Neural crest cell (in vitro differentiated cells): ENCODE measurements at places on chromosomes 3 and 15. TPM values are rescaled to one million over a fixed set of nuclear protein-coding genes. Genes with fewer than 3 reads are reported as not detected.

DNA sequence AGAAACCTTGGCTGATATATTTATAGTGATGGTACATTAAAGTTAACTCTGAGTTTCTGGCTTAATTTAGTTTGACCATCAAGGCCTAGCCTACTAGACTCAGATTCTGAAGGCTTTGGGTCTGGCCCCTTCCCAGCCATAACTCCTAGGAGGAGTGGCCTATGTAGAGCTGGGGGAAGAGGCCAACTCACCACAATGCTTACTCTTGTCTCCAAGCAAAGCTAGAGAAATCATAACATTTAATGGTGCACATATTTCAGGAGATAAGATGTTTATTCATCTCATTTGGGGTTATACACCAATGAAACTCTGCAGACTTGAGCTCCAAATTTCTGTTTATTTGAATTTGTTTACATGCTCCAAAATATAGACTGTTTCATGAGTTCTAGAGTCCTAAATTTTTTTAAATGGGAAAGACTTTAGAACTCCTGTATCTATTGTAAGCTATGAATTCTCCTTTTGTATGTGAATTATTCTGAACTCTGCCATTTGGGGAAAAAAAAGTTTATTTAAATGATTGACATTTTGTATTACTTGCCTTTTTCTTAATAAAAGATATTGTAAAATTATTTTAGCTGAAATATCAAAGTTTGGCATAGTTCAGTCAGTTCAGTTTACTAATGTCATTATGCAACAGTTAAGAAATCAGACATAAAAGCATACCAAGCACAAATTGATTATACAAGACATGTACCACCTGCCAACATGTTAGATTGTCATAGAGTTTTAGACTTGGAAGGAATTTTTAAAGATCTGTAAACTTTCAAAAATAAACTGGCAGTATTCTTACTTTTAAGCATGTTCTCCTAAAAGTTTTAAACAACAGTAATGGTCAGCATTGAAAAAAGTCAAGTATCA, 143.4 kb upstream of the NR2E3 start:
- H3K36me3 ChIP-seq: no peaks in the 10 kb centered on the region
- H3K4me3 ChIP-seq: no peak overlapping the region
- peaks cover 7% of the 10 kb centered on the region for H3K4me1 ChIP-seq
- peaks cover 11% of the 10 kb centered on the region for H3K27me3 ChIP-seq
- no peak overlapping the region for H3K27ac ChIP-seq

DNA sequence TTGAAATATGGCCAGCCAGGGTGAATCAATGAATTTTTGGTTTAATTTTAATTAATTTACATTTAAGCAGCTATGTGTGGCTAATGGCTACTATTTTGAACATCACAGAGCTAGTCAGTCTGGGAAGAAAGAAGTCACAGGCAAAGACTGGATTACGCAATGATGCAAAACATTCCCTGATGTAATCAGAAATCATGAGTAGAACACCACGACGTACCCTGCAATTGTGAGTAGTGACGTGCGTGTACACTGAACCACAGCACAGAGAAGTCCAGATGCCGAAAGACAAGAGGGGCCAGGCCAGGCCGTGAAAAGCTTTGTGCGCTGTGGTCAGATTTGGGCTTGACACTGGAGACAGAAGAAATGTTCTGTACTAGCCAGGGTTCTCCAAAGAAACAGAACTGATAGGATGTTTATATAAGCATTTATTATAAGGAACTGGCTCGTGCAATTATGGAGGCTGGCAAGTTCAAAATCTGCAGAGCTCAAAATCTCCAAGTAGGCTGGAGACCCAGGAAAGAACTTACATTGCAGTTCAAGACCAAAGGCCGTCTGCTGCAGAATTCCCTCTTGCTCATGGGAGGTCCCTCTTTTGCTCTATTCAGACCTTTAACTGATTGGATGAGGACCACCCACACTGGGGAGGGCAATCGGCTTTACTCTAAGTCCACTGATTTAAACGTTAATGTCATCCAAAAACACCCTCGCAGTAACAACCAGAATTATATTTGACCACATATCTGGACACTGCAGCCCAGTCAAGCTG, 44.6 kb downstream of the SH3BP5 start:
- no peak overlapping the region for H3K27ac ChIP-seq
- H3K27me3 ChIP-seq: no peaks in the 10 kb centered on the region
- H3K4me3 ChIP-seq: no peak overlapping the region
- H3K4me1 ChIP-seq: no peaks in the 10 kb centered on the region
- no peaks in the 10 kb centered on the region for H3K36me3 ChIP-seq
- DNase-seq: no peak

GRCh38 chr15:73926219-73927002, at the start of gene LOXL1:
LOXL1 (plus strand) TSS chr15:73926462; CDS start chr15:73926784, 322 bp downstream.
- peak within 1 kb of the TSS; percentile 67 for H3K4me3 ChIP-seq
- H3K27me3 ChIP-seq: peaks cover 23% of the 10 kb centered on the region
- no peak within 1 kb of the TSS for H3K27ac ChIP-seq
- H3K36me3 ChIP-seq: no peaks in the 10 kb centered on the region

DNA sequence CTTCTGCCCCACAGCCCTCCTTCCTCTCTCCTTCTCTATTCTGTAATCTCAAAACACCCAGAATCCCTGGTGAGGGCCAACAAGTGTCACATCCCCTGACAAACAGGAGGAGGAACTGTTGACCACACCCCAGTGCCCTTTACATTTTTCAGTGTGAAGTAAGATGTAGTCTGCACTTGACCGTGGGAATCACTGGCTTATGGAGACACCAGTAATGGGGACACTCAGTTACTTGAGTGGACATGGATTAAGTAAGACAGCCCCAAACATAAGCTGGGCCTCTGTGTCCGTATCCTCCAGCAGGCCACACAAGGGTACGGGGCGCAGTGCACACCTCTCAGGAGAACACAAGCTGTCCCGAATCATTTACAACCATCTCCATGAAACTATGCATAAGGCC, 28.4 kb upstream of the LIMD1 start:
- no peak overlapping the region for H3K27ac ChIP-seq
- DNase-seq: no peak
- no peaks in the 10 kb centered on the region for H3K27me3 ChIP-seq
- peaks cover 14% of the 10 kb centered on the region for H3K36me3 ChIP-seq

DNA sequence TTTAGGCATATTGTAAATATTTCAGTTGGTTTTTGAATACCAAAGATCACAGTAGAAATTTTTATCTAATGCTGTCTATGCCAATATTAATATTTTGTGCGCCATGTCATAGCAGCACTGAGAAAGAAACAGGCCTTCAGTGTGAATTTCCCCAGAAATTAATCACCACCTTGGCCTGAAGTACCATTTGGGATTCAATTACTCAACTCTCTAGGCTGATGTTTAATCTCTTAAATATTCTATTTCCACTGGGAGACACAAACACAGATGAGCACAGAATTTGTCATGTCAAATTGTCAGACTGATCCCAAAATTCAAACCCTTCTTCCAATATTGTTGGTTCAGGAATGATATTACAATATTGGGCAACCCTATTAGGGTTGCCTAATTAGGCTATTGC, 509.3 kb downstream of the ROBO1 start:
- DNase-seq: no peak
- H3K27me3 ChIP-seq: no peaks in the 10 kb centered on the region
- H3K36me3 ChIP-seq: no peaks in the 10 kb centered on the region
- H3K4me1 ChIP-seq: no peaks in the 10 kb centered on the region

DNA sequence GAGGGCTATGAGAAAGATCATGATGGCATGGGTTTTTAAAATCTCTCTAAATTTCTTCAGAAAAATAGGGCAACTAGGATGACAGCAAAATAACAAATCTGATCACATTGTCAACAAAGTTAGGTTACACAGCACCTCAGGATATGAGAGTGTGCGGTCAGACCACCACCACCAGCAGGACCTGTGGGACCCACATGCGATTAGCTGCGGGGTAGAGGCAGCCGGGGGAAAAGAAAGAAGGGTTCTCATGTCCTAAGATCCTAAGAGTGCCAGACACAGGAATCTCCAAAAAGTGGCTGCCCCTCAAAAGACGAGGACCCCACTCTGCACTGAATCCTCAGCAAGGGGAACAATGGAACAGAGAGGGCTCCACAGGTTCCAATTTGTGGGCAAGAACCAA, 15.6 kb downstream of the CHRNA3 start:
- no peaks in the 10 kb centered on the region for H3K4me1 ChIP-seq
- H3K4me3 ChIP-seq: no peak overlapping the region
- H3K27ac ChIP-seq: no peak overlapping the region
- peaks cover 22% of the 10 kb centered on the region for H3K27me3 ChIP-seq

SH2D7 gene
- not detected in 2 replicates for total RNA-seq

- no peak overlapping the region for H3K27ac ChIP-seq
- no peak for DNase-seq
- no peak overlapping the region for H3K4me3 ChIP-seq
- no peaks in the 10 kb centered on the region for H3K4me1 ChIP-seq
- no peaks in the 10 kb centered on the region for H3K36me3 ChIP-seq
Measured at GRCh38 chr3:152910211-152910610, 75.3 kb downstream of the P2RY1 start.

- H3K4me1 ChIP-seq: peaks cover 59% of the 10 kb centered on the region
- DNase-seq: no peak
- peaks cover 23% of the 10 kb centered on the region for H3K36me3 ChIP-seq
- peaks cover 2% of the 10 kb centered on the region for H3K27me3 ChIP-seq
- peak overlapping the region; percentile 96 for H3K4me3 ChIP-seq
Measured at GRCh38 chr3:160564949-160565441, 376 bp downstream of the KPNA4 start.

CTXN2 gene
- 0.18 and 0.26 TPM in 2 replicates for total RNA-seq

DNA sequence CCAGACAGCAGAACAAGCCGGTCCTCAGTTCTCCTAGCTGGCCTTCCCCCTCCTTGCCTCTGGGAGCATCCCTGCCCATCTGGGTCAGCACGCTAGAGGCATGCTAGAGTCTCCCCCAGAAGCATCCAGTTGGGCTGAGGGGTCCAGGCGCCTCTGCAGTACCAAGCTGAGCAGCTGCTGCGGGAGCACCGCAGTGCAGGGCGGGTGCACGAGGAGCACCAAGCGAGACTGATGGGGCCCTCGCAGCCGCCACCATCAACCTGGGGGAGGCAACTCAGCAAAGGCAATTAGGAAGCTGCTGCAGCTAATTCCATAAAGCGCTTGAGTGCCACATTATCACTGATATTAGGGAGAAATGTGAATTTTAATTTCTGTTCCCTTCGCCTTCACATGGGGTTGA, 12.4 kb downstream of the CACNA2D3 start:
- no peak overlapping the region for H3K4me3 ChIP-seq
- no peaks in the 10 kb centered on the region for H3K4me1 ChIP-seq
- H3K36me3 ChIP-seq: no peaks in the 10 kb centered on the region
- no peak overlapping the region for H3K27ac ChIP-seq
- no peak for DNase-seq

- DNase-seq: no peak
- H3K4me1 ChIP-seq: peaks cover 56% of the 10 kb centered on the region
- no peaks in the 10 kb centered on the region for H3K27me3 ChIP-seq
- H3K36me3 ChIP-seq: no peaks in the 10 kb centered on the region
- H3K27ac ChIP-seq: peak overlapping the region; percentile 66
Measured at GRCh38 chr3:172042136-172042662, 2.8 kb downstream of the FNDC3B start.

GRCh38 chr15:33846142-33846541, 122.2 kb upstream of the CHRM5 start:
- H3K27ac ChIP-seq: no peak overlapping the region
- DNase-seq: no peak
- H3K4me1 ChIP-seq: peaks cover 7% of the 10 kb centered on the region
- H3K27me3 ChIP-seq: no peaks in the 10 kb centered on the region
